Kidney capillary endothelial cell (primary cell): ENCODE measurements at places on chromosomes 11 and 22.
A peak's percentile ranks its signal among the peaks of the same experiment; 100 is the strongest.

DNA sequence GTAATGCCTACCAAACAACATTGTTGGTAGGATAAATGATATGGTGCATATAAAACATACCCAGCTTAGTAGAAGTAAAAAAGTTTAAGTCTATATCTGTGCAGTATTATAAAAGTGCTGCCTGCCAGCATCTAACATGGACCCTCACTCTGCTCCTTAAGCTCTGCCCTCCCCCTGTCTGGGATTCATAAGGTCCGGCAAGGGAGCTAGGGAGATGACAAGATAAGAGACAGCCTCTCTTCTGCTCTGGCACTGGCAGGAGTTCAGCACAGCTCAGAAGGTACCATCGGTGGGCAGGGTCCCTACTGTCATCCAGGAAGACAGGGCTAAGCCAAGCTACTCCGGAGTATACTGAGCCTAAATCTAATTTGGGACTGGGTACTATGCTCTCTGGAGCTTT, 42.8 kb downstream of the TRIM66 start:
- no peak for DNase-seq

- no peak for DNase-seq
Measured at GRCh38 chr11:122032317-122032716, 83.7 kb downstream of the BLID start.

GRCh38 chr22:11626422-11626773, 3901.6 kb upstream of the OR11H1 start:
- DNase-seq = no peak

- no peak for DNase-seq
Measured at GRCh38 chr11:72770799-72771198, 18.6 kb upstream of the ARAP1 start.

DNA sequence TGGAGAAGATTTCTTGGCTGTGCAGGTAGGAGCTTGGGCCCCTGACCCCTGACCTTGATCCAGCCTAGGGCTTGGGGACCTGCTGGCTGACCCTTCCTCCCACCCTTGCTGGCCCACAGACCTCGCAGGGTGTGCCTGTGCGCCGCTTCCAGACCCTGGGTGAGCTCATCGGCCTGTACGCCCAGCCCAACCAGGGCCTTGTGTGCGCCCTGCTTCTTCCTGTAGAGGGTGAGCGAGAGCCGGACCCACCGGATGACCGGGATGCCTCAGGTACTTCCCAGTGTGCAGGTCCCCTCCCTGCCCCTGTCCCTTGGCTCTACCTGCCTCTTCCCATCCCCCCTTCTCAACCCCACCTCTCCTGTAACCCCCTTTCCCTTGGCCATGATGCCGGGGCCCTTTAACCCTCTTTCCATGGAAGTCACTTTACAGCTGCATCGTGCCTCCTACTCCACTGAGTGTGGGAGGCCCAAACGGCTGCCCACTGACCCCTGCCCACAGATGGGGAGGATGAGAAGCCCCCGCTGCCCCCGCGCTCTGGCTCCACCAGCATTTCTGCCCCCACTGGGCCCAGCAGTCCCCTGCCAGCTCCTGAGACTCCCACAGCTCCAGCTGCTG, 3.8 kb downstream of the INPPL1 start:
- no peak for DNase-seq

- DNase-seq = peak; percentile 22
Measured at GRCh38 chr11:11620173-11620920, 1.5 kb downstream of the GALNT18 start.

DNA sequence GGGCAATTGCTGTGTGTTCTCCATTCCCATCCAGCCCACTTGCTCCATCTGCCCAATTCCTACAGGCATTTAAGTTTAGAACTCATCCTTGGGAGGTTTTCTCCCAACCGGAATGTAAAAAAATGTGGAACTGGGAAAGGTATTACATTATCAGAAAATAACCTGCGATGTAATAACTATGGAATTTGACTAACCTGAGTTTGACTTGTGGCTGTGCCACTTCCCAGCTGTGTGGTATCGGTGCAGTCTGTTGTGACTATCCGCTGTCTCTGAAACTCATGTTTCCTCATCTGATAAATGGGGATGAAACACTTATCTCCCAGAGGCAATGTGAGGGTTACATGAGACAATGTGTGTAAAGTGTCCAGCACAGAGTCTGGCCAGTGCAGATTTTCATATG, 77.6 kb downstream of the TENM4 start:
- no peak for DNase-seq

DNA sequence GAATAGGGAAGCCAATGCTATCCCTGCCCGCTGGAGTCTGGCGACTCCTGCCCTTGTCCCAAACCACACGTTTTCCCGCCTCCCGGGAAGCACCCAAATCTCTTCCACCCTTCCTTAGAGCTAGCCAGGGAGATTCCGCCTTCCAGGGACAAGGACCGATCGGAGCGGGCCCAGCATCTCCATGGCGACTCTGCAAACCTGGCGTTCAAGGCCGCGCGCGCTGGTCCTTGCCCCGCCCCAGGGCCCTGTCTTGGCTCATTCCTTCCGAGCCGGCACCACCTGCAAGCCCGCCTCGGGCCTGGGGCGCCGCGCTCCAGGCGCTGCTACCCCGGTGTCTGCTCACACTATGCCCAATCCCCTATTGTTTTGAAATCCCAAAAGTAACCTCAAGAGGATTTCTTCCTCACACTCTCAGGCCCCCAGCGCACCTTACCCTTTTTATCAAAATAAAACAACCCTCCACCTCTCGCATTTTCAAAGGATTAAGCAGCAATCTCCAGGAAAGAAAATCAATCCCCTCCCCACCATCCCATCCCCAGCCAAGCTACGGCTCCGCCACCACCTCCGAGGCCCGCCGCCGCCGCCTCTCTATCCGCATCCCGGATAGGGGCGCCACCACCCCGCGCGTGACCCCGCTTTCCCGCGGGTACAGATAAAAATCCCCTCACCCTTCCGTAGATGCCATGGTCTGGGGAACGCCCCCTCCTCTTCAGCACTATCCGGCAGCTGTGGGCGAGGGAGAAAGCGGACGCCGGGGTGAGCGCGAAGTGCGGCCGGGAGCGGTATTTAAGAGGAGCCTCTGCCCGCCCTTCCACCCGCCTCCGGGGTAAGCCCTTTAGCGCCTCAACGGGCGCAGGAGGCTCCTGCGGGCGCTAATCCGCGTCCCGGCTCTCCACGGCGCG, 825 bp downstream of the SLC1A2 start:
- DNase-seq = no peak

- DNase-seq = no peak
Measured at GRCh38 chr11:25566298-25567200, 765.4 kb upstream of the ANO3 start.

GRCh38 chr11:114316980-114317786, 21.0 kb downstream of the NNMT start:
- no peak for DNase-seq

DNA sequence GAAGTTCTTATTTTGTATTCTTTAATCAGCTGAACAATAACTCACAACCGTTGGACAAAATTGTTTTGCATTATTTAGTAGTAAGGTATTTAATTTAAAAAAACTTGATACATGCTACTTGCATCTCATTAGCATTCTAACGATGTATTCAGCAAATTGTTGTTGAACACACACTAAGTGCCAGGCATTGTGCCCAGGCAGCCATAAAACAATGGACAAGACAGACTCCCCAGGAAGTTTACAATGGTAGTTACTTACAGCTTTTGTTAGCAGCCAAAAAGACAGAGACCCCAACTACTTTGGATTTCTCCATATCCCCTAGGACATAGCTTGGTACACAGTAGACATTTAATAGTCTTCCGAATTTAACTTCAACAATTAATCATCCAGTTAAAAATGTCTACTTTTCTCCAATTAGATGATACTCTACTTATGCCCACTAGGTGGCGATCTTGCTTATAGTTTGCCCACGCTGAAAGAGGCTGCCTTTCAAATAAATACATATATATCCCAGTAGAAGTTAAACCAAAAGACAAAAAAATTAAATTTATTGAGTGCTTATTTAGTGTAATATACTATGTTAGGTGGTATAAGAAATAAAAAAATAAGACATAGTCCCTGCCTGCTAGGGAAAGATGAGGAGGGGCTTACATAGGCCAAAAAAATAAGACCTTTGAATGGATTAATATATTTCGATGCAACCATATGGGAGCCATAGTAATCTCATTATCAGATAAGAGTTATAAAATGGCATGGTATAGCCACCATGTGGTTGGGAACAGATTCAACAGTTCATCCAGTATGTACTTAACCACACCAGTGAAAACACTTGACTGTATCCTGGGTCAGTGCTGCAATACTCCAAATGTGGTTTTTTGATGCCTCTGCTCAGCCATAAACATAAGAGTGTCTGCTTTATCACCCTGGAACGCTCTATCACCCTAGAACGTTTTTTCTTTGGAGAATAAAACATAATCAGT, 2.0 kb upstream of the FJX1 start:
- DNase-seq = peak; percentile 63

- no peak for DNase-seq
Measured at GRCh38 chr11:125086633-125087296, 23.7 kb downstream of the SLC37A2 start.

GRCh38 chr11:116842909-116843308, 5.5 kb upstream of the APOA1 start:
- DNase-seq = no peak

- no peak for DNase-seq
Measured at GRCh38 chr11:62452839-62453468, 34.1 kb downstream of the SCGB1A1 start.

DNA sequence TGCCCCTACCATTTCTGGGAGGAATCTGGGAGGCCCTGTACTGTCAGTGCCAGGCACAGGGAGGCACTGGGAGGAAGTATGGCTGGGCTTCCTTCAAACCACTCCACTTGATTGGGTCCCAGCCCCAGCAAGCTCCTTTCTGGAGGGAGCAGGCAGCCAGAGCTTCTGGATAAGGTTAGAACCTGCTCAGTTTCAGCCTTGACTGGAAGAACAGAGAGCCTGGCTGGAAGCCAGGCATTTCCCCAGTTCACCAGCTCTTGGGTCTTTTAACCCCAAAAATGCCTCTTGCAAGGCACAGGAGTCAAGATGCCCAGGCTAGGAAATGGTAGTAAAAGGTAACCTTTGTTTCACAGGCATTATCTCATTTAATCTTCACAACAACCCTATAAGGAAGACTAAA, 9.0 kb upstream of the KCTD14 start:
- no peak for DNase-seq

GRCh38 chr11:33900159-33900840, 8.4 kb upstream of the LMO2 start:
- DNase-seq = no peak

DNA sequence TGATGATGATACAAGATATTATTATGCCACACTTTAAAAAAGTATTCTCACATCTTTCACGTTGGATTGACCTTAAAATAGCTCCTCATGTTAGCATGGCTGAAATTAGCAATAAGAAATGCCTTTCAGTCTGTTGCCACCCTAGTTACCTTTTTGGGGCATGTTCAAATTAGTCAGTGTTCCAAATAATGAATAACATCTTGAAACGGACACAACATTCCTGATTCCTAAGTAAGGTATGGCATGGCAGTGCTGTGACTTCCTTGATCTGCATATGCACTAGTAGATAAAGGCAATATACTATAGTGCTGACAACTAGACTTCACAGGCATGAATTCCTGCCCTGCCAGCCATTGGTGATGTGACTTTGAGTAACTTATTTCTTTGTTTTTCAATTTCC, 914.5 kb downstream of the METTL15 start:
- no peak for DNase-seq

DNA sequence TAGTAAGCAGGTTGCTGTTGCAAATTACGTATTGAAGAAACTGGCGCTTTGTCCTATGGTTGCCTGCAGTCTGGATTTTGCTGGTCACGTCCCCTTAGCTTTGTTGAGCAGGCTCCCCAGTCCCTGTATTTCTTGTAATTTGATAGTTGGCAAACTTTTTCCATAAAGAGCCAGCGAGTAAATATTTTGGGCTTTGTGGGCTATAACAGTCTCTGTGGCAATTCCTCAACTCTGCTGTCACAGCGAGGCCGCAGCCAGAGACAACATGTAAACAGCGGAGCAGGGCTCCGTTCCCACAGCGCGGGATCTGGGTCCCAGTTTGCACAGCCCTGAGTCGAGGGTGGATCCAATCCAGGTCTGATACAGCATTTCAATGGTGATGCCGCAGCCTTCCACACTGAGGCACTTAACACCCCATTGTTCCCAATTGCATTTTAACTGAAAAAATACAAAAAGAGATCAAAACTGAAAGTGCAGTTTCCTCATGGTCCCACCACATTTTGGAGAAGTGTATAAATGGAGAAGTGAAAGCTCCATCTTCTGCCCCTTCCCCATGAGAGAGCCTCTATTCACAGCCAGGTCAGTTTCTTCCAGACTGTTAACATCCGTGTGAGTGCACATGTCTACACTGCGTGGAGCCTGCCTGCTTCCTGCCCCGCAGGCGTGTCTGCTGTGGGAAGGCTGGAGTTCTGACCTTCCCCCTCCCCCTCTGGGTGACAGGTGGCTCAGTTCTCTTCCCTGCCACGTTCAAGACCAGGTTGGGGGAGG, 89.1 kb downstream of the RPS6KA4 start:
- no peak for DNase-seq

GRCh38 chr22:49101225-49101624, 726.4 kb downstream of the BRD1 start:
- no peak for DNase-seq

- no peak for DNase-seq
Measured at GRCh38 chr11:16078936-16079335, 277.4 kb downstream of the SOX6 start.

DNA sequence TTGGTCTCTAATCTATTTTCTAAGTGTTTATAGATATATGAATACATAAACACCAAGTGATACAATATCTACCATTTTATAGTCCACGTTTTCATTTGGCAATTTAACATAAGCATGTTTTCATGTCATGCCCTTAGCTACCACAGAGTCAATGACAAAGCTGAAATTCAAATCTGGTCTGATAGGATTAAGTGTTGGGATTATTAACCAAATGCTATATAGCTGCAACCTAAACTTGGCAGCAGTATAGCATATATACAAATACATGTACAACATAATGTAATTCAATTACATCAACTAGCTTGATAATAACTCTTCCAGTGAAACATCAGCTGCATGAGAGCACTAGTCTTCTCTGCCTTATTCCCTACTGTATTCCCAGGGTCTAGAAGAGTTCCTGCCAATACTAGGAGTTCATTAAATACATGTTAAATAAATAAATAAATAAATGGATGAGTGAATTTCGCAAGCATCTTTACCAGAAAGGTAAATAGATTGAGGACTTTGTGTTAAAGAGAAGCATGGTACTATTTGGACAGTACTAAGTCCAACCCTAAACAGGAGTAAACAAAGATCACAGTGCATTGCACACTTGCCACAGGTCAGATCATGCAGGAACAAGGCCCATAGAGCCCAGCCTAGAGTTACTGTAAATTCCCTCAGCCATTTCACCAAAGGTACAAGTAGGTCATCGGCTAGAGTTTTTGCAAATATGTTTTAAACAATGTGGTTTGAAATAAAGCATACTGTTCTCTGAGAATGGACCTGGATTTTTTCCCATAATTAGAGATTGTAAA, 12.8 kb downstream of the SAA4 start:
- DNase-seq = no peak

DNA sequence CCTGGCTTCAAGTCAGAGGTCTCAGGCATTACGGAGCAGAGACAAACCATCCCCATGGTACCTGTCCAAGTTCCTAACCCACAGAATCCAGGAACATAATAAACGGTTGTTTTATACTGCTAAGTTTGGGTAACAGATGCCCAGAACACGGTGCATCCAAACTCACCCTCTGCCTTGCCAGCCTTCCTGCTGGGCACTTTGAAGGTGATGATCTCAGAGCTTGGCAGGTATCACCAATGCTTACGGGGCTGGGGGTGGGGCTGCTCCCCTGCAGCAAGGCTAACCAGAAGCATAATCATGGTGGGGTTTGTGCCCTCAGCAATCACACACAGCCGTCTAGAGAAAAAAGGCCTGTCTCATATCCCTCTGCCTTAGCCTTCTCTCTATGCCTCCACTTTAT, 27.1 kb downstream of the DKK3 start:
- DNase-seq = no peak

GRCh38 chr11:119624102-119624615, 104.8 kb downstream of the NECTIN1 start:
- no peak for DNase-seq
